Activated CD4-positive, alpha-beta memory T cell treated with anti-CD3 and anti-CD28 coated beads, Interleukin-2, amount 10 ng/mL, durations not matched to agents 7 days and 5 days (primary cell): ENCODE measurements at places on chromosomes 11 and 22.

- no peaks in the 10 kb centered on the region for H3K4me1 ChIP-seq
- no peak for DNase-seq
- H3K27ac ChIP-seq, result no peak overlapping the region
- H3K36me3 ChIP-seq, result no peaks in the 10 kb centered on the region
Observed at GRCh38 chr11:1959786-1960185, 12.7 kb downstream of the MRPL23 start.

GRCh38 chr22:45067731-45068130 lies 57.9 kb upstream of the PHF21B start:
- H3K4me1 ChIP-seq, result peaks cover 14% of the 10 kb centered on the region
- DNase-seq, result no peak
- H3K4me3 ChIP-seq, result no peak overlapping the region
- H3K27me3 ChIP-seq, result peaks cover 15% of the 10 kb centered on the region

DNA sequence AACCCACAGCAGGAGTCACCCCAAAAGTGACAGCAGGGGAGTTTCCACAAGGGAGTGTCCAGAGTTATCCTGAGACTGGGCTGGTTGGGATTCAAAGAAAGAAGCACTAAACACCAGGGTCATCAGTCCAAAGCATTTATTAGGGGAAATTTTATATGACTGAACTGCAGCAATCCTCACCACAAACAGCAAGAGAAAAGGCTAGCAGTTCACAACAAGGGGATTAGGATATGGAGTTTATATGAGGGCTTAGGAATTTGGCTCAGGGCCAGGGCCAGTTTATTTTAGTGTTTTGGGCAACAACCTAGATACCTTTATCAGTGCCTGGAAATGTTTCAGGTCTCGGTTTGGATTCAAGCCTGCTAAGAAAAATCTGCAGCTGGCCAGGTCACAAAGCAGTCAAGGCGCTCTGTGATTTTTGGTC lies 4.6 kb upstream of the TMEM126A start:
- no peak overlapping the region for H3K27ac ChIP-seq
- H3K4me3 ChIP-seq, result no peak overlapping the region
- H3K4me1 ChIP-seq, result peaks cover 12% of the 10 kb centered on the region
- DNase-seq, result no peak
- peaks cover 32% of the 10 kb centered on the region for H3K27me3 ChIP-seq

- no peaks in the 10 kb centered on the region for H3K27me3 ChIP-seq
- H3K36me3 ChIP-seq, result peaks cover 61% of the 10 kb centered on the region
- H3K4me1 ChIP-seq, result peaks cover 21% of the 10 kb centered on the region
- no peak overlapping the region for H3K27ac ChIP-seq
Observed at GRCh38 chr11:96358321-96358720, 15.3 kb upstream of the MAML2 start.

DNA sequence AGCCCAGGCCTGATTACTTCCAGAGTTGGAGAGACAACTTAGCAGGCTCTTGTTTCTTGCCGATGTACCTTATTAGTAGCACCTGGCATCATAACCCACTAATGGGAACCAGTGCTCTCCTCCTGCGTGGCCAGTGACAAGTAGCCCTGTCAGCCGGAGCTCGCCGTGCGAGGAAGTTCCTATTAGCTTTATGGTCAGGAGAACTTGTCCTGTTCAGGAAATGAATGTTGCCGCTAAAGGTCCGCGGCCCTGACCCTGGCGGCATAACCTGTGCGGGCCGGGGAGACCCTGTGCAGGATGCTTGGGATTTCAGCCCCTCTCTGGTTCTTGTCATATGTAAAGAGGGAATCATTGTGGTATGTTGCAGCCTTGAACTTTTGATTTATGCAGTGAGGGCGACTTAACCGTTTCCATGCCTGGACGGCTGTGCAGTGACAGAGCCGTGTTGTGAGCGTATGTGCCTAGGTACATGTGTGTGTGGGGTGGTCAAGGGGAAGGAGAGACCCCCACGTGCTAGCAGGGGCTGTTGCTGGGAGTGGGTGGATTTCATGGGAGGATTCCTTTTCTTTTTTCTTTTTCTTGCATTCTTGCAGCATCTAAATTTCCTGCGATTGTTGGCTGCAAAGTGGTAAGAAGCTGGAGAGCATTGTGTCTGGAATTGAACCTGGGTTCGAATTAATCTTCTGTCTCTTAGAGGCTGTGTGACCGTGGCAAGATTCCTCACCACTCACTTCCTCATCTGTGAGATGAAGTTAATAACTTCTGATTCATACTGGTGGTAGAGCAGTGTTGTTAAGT lies 15.2 kb downstream of the ZBTB16 start:
- H3K4me1 ChIP-seq, result peaks cover 68% of the 10 kb centered on the region
- DNase-seq, result no peak
- H3K27me3 ChIP-seq, result peaks cover 8% of the 10 kb centered on the region
- peaks cover 14% of the 10 kb centered on the region for H3K36me3 ChIP-seq
- peak overlapping the region; percentile 84 for H3K27ac ChIP-seq

DNA sequence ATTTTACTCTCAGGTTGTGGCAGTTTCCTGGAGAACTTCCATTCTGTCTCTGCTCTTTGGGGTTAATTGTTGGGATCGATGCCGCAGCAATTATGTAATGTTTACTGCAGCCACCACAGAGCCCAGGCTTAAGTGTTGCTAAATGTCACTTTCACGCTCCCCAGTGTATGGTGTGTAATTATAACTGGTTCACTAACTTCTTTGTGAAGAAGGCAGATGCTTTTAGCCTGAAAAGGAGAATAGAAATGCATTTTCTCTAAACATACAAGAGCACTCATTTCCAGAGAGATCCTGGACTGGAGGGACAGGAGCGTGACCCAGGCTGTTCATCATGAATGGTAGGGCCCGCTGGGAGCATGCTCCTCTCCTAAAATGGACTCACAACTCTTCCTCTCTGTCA lies 132.2 kb upstream of the PLET1 start:
- no peaks in the 10 kb centered on the region for H3K36me3 ChIP-seq
- no peak overlapping the region for H3K4me3 ChIP-seq
- H3K4me1 ChIP-seq, result no peaks in the 10 kb centered on the region

DNA sequence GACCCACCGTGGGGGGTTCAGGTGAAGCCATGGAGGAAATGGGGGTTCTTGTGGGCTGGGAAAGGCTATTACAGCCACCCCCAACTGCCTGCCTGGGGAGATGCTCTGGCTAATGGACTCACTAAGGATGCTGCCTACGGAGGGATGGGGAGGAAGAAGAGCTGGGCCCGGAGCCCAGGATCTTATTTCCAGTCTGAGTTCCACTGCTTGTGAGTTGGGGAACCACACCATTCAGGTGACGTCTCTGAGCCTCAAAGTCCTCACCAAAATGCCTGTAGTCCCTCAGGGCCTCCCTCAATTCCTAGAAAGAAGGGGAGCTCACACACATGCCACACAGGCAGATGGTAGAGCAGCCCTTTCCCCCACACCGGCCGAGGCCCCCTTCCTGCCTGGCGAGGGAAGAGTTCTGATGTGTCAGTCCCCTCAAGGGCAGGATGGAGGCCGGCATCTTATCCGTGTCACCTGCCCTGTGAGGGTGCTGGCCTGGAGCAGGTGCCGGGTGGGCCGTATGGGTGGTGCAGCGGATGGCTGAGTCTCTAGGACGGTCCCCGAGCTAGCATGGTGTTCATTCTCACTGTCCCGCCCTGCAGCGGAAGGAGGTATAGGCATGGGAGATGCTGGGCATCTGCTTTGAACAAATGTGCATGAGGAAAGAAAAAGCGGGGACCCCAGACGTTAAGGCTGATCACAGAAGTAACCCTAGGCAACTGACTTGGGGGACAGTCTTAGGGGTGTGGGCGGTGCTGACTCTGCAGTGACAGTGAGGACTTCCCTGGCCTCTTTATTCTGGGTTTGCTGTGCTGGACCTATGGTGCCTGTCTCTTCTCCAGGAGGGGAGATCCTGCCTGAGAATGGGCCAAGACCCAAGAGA lies 15.7 kb downstream of the MRGPRF start:
- no peak overlapping the region for H3K27ac ChIP-seq
- DNase-seq, result no peak
- no peaks in the 10 kb centered on the region for H3K4me1 ChIP-seq
- no peak overlapping the region for H3K4me3 ChIP-seq
- H3K36me3 ChIP-seq, result no peaks in the 10 kb centered on the region

GRCh38 chr11:610146-610801 lies 5.5 kb downstream of the IRF7 start:
- H3K36me3 ChIP-seq, result peaks cover 71% of the 10 kb centered on the region
- no peak overlapping the region for H3K4me3 ChIP-seq
- peaks cover 6% of the 10 kb centered on the region for H3K4me1 ChIP-seq
- peak overlapping the region; percentile 42 for H3K27ac ChIP-seq
- no peak for DNase-seq

DNA sequence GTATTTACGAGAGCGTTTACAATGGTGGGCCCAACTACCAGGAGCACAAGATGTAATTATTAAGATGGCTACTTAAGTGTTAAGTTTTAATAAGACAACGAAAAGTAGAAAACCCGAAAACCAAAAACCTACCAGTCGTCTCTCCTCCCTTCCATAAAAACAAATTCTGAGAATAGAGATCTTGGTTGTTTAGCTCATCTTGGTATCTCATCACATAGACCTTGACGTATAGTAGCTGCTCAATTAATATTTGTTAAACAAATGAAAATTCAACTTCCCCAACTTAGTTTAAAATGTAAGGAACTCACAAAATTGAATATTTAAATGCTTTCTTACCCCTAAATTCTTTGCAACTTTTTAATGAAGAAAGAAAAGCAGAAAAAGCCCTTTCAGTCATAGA lies 669 bp downstream of the KDM4D start:
- H3K27me3 ChIP-seq, result no peaks in the 10 kb centered on the region
- peaks cover 47% of the 10 kb centered on the region for H3K4me1 ChIP-seq
- H3K36me3 ChIP-seq, result peaks cover 34% of the 10 kb centered on the region
- peak overlapping the region; percentile 99 for H3K4me3 ChIP-seq
- no peak for DNase-seq
- peak overlapping the region; percentile 88 for H3K27ac ChIP-seq

DNA sequence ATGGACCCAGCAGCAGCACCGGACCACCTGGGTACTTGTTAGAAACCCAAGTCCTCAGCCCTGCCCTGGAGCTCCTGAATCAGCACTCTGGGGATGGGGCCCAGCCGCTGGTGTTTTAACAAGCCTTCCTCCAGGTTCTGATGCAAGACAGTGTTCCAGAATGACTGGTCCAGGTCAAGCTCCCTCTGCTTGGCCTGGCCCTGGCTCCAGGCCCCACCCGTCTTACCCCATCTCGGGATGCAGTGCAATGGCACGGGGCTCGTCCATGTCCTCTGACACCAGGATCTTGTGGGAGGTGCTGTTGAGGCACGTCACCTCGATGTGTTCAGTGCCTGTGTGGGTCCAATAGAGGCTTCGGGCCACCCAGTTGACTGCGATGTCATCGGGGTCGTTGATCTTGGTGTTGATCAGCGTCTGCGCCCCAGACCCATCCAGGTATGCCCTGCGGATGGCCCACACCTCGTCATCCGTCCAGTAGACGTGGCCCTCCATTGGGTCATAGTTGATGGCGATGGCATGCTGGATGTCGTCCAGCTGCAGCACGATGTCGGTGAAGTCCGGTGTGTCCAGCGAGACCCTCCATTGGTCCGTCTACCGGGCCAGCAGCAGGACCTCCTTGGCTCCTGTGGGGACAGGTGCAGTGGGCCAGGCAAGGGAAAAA lies 140.3 kb downstream of the CRYBB2 start:
- H3K4me1 ChIP-seq, result peaks cover 8% of the 10 kb centered on the region
- no peak for DNase-seq
- H3K36me3 ChIP-seq, result no peaks in the 10 kb centered on the region

DNA sequence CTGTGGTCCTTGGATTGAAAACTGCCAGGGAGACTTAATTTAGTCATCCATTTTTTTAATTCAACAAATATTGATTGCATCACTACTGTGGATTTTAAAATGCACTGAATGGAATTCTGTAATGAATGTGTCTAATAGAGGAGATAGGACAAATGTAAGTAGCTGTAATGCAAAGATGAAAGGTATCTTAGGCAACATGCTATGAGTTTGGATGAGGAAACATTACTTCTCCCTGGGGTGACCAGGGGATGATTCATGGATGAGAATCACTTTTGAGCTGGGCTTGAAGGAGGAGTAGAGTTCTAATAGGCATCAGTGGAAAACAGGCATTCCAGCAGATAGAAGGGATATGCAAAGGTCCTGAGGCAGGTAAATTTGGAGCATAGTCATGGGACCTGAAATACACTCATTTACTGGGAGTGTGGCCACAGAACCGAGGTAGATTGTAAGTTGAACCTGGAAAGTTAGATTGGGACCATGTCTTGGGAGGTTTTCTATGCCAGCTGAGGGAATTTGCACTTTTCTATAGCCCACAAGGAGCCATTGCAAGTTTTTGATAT lies 43.4 kb downstream of the PKNOX2 start:
- no peaks in the 10 kb centered on the region for H3K4me1 ChIP-seq
- H3K27ac ChIP-seq, result no peak overlapping the region
- no peaks in the 10 kb centered on the region for H3K36me3 ChIP-seq
- no peak overlapping the region for H3K4me3 ChIP-seq
- DNase-seq, result no peak
- H3K27me3 ChIP-seq, result peaks cover 14% of the 10 kb centered on the region

DNA sequence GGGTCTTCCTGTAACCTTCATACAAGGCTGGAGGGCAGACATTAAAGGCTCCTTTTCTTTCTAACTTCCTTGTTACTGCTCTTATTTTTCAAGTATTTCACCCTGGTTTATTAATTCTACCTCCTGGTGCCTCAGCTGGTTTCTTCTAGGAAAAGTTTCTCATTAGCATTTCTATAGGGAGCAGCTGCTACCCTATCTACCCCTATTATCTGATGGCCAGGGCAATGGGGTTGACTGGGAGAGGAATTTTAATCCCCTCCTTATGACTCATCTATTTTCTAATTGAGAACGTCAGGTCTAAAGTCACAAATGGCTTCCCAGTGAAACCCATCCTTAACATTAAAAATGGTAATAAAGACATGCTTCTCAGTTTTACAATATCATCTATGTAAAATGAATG lies 5.0 kb downstream of the MAP6 start:
- H3K27me3 ChIP-seq, result peaks cover 55% of the 10 kb centered on the region
- peaks cover 12% of the 10 kb centered on the region for H3K4me1 ChIP-seq
- no peak overlapping the region for H3K27ac ChIP-seq
- H3K36me3 ChIP-seq, result peaks cover 2% of the 10 kb centered on the region
- H3K4me3 ChIP-seq, result no peak overlapping the region

DNA sequence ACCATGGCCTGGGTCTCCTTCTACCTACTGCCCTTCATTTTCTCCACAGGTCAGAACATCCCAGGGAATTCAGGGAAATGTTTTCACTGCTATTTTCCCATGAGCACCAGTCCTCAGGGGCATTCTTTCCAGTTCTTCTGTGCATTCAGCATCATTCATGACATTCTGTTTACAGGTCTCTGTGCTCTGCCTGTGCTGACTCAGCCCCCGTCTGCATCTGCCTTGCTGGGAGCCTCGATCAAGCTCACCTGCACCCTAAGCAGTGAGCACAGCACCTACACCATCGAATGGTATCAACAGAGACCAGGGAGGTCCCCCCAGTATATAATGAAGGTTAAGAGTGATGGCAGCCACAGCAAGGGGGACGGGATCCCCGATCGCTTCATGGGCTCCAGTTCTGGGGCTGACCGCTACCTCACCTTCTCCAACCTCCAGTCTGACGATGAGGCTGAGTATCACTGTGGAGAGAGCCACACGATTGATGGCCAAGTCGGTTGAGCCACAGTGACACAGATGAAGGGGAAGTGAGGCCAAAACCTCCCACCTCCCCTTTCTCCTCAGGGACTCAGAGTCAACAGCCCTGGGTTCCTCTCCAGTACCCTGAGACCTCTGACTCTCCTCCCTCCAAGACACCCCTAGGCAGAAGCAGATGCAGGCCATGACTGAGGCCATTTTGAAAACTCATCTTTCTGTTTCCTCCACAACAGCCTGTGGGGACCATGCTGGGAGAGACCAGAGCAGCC lies 15.9 kb upstream of the IGLL5 start:
- H3K27ac ChIP-seq, result no peak overlapping the region
- peaks cover 41% of the 10 kb centered on the region for H3K27me3 ChIP-seq
- peaks cover 2% of the 10 kb centered on the region for H3K4me1 ChIP-seq
- no peaks in the 10 kb centered on the region for H3K36me3 ChIP-seq
- DNase-seq, result peak; percentile 11
- no peak overlapping the region for H3K4me3 ChIP-seq
